ENCODE measurements at places on chromosomes 3 and 15.

DNA sequence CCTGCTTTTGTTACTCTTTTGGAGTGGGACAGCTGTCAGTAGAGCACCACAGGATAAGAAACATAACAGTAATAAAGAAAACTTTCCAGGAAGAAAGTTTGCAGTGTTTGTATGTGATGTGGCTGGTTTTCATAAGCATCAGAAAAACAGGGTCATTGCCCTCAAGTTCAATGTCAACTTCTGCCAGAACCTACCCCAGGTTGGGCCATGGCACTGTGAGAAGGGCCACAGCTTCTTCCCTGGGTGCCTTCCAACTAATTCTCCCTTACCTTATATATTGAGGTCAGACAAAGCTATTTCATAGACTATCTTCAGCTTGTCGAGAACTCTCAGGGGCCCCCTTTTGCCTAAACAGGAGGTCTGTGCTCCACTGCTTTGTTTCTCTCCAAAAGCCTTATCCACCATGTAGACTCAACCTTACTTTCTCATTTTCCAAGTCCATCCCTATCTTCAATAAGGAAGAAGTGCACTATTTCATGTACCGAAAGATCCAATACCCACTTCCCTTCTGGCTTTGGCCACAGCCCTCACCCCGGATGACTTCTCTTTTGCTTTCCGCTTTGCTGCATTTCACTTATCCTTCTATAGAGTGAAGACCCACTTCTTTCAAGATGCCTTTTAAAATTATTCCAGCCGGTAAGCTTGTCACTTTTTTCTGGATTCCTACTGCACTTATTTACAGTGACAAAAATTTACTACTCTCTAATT is 38.2 kb upstream of the PLCL2 start:
- DNase-seq = no peak

- no peak for DNase-seq
These were observed 4.5 kb upstream of the FES start for GRCh38 chr15:90879730-90880366.

- DNase-seq = peak; percentile 44
These were observed 280.6 kb upstream of the ZNF717 start for GRCh38 chr3:76065964-76066363.

DNA sequence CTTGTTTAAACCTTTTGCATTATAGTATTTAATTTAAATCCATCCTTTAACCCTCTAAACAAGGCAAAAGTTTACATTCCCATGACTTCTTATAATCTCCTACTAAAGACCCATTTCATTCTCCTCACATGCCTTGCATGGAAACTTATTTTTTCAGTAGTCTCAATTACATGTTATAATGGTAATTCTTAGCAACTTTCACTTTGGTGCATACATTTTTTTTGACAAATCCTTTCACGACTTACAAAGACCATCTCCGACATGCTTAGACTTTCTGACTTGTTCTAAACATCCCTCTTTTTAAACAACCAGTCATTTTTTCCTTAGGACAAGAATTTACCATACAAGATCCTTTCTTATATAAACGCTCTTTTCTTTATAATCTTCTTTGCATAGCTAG is 615.4 kb upstream of the GBE1 start:
- DNase-seq = no peak

DNA sequence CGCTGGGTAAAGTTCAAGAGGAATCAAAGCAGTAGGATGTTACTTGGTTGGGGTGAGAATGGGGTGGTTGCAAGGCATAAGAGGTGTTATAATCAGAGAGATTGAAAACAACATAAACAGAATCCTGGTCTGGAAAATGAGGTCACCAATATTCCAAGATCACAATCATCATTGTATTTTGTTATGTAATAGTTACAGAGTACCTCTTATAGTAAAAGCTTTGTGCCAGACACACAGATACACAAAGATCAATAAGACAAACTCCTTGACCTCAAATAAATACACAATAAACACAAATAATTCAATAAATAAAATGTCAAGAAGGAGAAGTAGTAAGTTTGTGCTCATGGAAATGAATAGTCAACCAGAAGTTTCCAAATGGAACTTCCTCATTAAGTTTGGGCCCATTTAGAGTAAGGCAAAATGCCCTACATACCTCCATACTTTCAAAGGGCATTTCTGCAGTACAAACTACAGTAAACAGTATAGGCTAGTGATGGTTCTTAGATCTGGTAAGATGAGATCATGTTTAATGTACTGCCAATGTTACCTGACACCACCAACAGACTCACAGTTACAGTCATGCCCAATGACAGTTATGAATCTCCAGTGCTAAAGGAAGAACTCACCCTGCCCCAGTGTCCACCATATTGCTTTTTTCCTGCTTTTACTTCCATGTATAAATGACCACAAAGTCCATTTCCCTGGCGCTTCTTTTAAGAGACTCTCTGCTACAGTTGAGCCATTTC is 93.4 kb downstream of the KCNMB2 start:
- no peak for DNase-seq

DNA sequence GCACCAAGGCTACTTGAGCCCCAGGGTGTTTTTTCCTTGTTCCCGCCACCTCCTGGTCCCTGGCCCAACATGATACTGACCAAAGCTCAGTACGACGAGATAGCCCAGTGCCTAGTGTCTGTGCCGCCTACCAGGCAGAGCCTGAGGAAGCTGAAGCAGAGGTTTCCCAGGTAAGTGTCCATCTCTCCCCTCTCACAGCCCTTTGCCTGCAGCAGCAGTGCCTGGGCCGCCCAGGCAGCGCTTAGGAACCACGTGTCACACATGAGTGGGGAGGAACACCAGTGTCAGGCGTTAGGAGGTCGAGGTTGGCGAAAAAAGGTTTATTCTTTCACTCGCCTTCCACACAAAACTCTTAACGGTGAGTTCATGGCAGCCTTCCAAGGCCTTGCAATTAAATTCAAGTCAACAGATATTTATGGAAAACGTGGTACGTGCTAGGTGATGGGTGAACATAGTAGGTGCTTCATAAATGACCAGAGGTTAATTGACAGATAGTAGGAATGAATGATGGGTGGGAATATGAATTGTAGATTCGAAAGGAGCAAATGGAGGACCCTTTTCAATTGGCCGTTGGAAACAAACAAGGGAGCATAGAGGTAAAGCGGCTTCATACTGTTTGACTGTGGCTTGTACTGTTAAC is 486 bp downstream of the CDIN1 start:
- DNase-seq = no peak

Measured in NCI-H1105 (cell line).